GM12865 (cell line): ENCODE measurements at places on chromosomes 4 and X.

DNA sequence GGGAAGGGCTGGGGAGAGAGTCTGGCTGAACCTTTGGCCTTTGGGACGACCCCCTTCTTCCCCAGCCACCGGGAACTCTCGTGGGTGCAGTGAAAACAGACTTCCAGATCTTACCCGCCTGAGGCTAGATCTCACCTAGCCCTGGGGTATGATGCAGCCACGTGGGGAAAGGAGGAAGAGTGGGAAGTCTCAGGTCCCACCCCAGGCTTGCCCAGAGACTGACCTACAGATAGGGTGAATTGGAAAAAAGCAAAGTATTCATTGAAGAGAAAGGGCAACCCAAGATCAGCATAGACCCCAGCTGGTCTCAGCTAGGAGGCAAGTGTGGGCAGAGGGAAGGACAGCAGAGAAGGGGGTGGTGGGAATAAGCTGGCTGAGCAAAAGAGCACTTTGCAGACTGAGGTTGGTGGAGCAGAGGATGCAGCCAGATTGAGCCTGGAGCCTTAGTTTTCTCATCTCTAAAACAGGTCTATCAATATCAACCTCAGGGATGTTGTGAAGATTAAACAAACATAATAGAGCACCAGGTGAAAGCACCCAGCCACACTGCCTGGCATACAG is 4.2 kb upstream of the EFNB1 start:
- DNase-seq = no peak

GRCh38 chr4:186780291-186781031 is 56.8 kb upstream of the FAT1 start:
- DNase-seq = no peak

- no peak for DNase-seq
Measured at GRCh38 chrX:70485466-70485865, 40.8 kb downstream of the DLG3 start.

DNA sequence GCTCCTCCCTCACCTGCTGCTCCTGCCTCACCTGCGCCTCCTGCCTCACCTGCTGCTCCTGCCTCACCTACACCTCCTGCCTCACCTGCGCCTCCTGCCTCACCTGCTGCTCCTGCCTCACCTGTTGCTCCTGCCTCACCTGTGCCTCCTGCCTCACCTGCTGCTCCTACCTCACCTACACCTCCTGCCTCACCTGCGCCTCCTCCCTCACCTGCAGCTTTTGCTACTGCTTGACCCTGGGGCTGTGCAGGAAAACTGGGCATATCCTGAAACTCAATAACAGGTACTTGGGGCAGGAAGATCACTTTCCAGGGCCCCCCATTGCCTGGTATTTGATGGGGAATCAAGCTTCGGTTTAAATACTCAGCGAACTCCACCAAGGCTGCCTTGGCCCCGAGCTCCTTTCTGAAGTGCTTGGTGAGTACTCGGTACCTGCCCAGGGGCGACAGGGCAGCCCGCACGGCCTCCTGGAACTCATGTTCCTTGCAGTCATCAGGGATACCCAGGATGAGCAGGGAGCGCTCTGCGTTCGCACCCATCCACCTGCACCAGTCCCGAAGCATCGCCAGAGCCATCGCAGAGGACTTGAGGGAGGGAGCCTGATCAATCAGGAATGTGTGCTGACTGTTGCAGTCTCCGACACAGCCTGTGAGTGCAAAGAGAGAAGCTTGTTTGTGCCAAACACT is 2.7 kb downstream of the PNMA6E start:
- no peak for DNase-seq

DNA sequence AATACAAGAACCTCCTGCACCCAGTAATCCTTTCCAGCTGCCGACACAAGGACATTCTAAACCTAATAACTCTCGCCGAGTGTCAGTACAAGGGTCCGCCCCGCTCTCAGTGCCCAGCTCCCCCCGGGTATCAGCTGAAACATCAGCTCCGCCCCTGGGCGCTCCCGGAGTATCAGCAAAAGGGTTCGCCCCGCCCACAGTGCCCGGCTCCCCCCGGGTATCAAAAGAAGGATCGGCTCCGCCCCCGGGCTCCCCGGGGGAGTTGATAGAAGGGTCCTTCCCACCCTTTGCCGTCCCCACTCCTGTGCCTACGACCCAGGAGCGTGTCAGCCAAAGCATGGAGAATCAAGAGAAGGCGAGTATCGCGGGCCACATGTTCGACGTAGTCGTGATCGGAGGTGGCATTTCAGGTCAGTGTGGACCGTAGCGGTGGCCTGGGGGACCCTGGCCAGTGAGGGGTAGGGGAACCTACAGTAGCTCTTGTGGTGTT is at the start of gene MAOA:
Gene MAOA (plus strand): TSS at position 295 of the 490 bp plus-strand sequence. CDS start 43 bp downstream, at position 338.
- DNase-seq = no peak

GRCh38 chr4:26804925-26805324 is 55.7 kb upstream of the STIM2 start:
- no peak for DNase-seq

DNA sequence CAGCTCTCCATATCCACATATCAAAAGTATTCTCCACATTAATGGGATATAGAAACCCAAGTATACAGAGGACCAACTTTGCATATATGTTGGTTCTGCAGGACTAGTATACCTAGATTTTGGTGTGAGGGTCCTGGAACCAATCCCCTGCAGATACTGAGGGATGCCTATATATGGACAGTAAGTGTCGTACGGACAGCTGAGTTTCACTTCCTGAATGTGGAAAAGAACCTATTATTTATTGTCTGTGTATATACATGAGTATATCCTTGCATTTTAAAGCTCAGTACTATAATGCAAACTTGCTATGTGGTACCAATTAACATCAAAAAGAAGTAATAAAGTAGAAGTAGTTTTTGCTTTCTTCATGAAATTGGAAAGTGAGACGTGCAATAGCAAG is 101.9 kb downstream of the FBXW7 start:
- DNase-seq = no peak

- no peak for DNase-seq
Measured at GRCh38 chr4:182653596-182653995, 263.6 kb downstream of the DCTD start.

GRCh38 chrX:110153896-110154295 is 151.0 kb downstream of the TMEM164 start:
- DNase-seq = no peak

DNA sequence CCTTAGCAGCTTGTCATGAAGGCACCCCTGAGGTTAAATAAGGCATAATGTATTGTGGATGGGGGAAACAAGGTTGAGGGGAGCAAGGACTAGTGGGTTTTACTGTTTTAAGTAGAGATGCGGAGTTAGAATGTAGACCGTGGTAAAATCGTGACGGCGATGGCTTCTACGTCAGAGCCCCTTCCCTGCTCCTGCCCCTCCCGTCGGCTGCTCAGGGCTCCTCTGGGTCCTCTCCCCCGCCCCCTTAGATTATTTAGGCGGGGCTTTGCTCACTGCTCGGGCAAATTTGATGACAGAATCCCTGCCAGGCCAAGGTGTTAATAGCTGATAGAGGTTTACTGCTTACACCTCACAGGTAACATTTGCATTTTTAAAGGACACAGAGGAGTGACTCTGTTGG is 2.3 kb downstream of the FRMPD3 start:
- no peak for DNase-seq

DNA sequence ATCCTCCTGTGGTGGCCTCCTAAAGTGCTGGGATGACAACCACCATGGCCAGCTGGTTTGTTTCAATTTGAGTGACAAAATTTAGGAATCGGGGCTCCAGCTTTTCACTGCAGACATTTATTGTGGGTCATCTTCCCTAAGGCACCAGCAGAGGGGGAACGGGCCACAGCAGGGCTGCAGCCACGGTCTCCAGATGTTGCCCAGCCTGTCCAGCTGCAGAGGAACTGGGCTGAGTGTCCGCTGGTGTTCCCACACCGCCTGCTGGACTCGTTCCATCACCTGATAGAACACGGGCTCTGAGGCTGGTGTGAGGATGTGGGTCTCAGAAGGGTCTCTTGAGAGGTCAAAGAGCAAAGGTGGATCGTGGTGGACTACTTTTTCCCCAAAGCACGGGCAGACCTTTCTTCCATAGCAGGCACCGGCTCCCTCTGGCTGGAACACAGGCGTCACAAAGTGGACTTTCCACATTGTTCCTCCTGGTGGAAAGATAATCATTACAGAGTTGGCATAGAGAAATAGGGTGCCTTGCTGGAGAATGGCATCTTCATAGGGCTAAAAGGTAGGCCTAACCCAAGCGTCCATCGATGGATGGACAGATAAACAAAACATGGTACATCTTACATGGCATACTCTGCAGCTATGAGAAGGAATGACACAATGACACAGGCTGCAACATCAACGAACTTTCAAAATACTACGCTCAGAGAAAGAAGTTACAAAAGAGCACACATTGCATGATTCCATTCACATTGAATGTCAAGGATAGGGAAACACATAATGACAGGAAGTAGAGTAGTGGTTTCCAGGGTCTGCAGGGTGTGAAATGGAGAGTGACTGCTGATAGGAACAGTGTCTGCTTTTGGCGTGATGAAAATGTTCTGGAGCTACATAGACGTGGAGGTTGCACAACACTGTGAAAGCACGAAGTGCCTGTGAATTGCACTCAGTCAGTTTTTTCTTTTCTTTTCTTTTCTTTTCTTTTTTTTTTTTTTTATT is 5.9 kb upstream of the ARSD start:
- DNase-seq = no peak

DNA sequence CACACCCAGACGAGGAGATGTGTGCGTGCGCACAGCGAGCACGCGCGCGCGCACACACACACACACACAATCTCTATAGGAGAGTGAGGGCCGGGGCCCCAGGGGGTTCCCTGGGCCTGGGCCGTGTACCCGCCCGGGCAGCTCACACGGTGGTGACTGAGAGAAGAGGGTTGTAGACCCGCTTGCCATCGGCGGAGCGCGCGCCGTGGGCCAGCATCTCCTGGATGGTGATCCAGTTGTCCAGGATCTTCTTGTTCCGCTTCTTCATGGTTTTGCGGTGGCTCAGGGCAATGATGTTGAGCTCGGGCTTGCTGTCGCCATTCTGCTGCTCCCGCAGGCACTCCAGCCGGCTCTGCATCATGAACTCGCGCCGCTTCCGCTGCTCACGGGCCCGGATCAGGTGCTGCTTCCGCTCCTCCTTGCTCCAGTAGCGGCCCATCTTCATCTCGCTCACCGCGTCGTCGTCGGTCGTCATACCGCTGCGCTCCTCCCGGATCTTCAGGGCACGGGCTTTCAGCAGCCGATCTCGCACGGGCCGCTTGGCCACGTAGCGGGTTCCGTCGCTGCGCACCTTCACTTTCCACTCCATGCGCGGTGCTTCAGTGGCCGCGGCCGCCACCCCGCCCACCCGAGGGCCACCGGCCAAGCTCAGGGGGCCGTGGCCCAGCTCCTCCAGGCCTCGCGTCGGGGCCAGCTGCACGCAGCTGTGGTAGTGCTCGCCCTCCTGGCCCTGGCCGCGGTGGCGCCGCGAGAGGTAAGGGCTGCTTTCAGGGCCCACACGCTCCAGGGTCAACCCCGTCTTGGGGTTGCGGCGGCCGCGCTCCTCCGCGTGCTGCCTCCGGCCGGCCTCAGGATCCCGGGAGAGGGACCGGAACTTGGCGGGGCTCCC is 9.0 kb downstream of the SSR4 start:
- no peak for DNase-seq

- no peak for DNase-seq
Measured at GRCh38 chr4:145670422-145670821, 9.5 kb upstream of the C4orf51 start.

- DNase-seq = peak; percentile 75
Measured at GRCh38 chr4:42371305-42372252, 25.7 kb upstream of the SHISA3 start.

DNA sequence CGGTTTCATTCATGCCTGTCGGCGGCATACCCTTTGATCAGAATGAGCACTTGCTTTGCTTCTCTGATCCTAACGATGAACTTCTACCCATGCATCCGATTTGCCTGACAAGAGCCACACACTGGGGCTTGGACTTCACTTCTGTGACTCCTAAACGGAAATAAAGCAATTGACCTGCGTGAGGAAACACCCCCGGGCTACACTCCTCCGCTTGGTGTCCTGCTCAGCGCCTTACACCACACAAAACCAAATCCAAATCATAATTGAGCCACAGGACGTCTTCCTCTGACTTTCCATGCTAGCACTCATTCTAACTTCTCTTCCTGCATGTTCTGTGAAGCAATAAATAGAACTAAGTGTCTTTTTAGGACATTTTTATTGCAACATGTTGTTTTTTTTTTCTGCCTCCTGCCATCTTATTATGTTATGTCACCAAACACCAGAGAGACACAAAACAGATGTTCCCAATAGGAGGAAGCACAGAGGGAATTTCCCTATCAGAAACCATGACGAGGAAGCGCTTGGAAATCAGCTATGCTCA is 110.8 kb upstream of the FAM9B start:
- DNase-seq = no peak

DNA sequence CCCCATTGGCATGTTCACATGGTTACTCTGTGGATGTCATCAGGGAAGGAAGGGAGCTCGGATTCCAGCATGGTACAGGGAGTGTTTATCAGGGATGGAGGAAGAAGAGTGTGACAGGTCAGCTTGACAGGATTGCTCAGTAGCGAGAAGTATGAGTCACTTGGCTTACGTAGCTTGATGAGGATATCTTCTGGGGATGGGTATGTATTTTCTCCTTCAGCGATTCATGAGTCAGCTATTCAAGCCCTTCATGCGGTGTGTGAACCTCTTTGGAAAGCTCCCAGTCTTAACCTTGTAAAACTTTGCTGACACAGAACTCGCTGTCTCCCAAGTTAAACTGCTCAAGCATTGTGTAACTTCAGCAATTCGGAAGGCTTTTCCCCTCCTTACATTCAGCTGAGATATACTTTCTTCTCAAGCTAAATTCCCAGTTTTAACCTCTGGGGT is 275.4 kb downstream of the ARHGAP10 start:
- DNase-seq = no peak

DNA sequence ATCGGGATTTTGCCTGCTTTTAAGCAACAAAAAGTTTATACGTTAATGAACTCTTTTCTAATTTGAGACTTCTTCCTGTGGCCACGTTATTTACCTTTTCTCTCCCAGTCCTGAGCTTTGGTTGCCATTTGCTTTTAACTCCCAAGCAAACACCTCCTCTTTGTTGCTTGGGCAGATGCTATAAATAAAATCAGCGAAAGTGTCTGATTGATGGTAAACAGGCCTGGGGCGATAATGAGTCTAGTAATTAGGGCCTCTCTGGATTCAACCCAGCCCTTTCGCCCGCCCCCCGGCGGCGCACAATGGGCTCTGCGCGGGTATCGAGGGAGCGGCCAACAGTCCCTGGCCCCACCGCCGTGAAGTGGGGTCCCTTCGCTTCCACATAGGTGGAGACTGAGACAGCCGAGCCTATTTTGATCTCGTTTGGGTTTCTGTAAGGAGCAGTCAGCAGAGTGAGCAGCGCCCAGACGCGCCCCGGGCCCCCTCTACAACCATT is 790 bp downstream of the CLGN start:
- DNase-seq = no peak
